ENCODE measurements at places on chromosomes 11 and 22.
A peak's percentile ranks its signal among the peaks of the same experiment; 100 is the strongest.

DNA sequence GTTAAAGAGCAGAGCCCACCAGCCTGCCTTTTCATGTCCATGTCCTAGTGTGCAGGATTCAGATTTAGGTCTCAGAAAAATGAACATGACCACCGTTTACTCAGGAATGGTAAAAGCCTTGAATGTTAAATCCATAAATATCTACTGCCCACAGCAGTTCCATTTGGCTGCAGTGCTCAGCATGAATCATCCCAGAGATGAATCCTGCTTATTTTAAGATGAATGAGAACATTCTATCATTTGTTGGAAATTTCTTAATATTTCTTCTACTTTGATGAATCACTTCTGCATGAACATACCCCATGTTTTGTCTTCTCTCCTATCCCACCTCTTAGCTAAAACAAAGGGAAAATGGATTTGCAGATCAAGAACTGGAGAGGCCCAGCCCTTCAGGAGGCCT is 47.5 kb upstream of the AQP11 start:
- no peaks in the 10 kb centered on the region for H3K27me3 ChIP-seq
- no peaks in the 10 kb centered on the region for H3K36me3 ChIP-seq
- H3K27ac ChIP-seq, result no peak overlapping the region
- no peak overlapping the region for H3K4me3 ChIP-seq
- no peak for DNase-seq
- H3K4me1 ChIP-seq, result no peaks in the 10 kb centered on the region

- no peak overlapping the region for H3K27ac ChIP-seq
- DNase-seq, result no peak
- H3K4me1 ChIP-seq, result no peaks in the 10 kb centered on the region
- H3K27me3 ChIP-seq, result no peaks in the 10 kb centered on the region
Measured at GRCh38 chr11:131670876-131671275, 300.5 kb downstream of the NTM start.

GRCh38 chr11:122814401-122814800 is 23.9 kb upstream of the CRTAM start:
- no peaks in the 10 kb centered on the region for H3K27me3 ChIP-seq
- no peak overlapping the region for H3K4me3 ChIP-seq
- no peaks in the 10 kb centered on the region for H3K36me3 ChIP-seq
- peaks cover 1% of the 10 kb centered on the region for H3K4me1 ChIP-seq

DNA sequence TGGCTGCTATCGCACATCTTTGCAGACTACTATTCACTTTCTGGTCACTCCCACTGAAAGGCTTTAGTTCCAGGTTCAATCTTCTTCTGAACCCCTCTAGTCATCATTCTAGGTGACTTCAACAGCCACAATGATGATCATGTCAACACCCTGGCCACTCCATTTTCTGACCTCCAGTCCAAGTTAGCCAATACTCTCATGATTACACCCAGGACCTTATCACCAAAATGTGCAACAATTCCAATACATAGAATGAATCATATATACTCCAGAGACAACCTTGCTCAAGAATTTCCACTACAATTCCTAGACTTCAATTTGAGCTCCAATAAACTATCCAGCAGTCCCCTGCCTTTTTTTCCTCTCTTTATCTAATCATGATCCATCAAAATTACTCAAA is 70.7 kb downstream of the PAK1 start:
- H3K27me3 ChIP-seq, result no peaks in the 10 kb centered on the region
- no peaks in the 10 kb centered on the region for H3K36me3 ChIP-seq
- H3K4me1 ChIP-seq, result no peaks in the 10 kb centered on the region
- DNase-seq, result no peak

GRCh38 chr11:93041682-93042081 is 72.2 kb downstream of the MTNR1B start:
- no peaks in the 10 kb centered on the region for H3K36me3 ChIP-seq
- H3K4me1 ChIP-seq, result no peaks in the 10 kb centered on the region
- H3K27ac ChIP-seq, result no peak overlapping the region
- H3K4me3 ChIP-seq, result no peak overlapping the region
- H3K27me3 ChIP-seq, result no peaks in the 10 kb centered on the region

- no peak overlapping the region for H3K27ac ChIP-seq
- H3K4me3 ChIP-seq, result no peak overlapping the region
- no peak for DNase-seq
- H3K36me3 ChIP-seq, result no peaks in the 10 kb centered on the region
- H3K27me3 ChIP-seq, result no peaks in the 10 kb centered on the region
Measured at GRCh38 chr11:128422576-128423370, 164.6 kb downstream of the ETS1 start.

- H3K4me1 ChIP-seq, result no peaks in the 10 kb centered on the region
- no peak overlapping the region for H3K27ac ChIP-seq
- H3K4me3 ChIP-seq, result no peak overlapping the region
- no peaks in the 10 kb centered on the region for H3K36me3 ChIP-seq
- no peaks in the 10 kb centered on the region for H3K27me3 ChIP-seq
Measured at GRCh38 chr11:40513281-40513680, 946.2 kb downstream of the LRRC4C start.

GRCh38 chr22:31292236-31292989 is at the start of gene PIK3IP1:
PIK3IP1 (minus strand) TSS chr22:31292488; CDS start chr22:31292344, 144 bp downstream.
- peak within 1 kb of the TSS; percentile 98 for H3K27ac ChIP-seq
- peak within 1 kb of the TSS; percentile 94 for H3K4me3 ChIP-seq
- peak; percentile 97 for DNase-seq
- peaks cover 49% of the 10 kb centered on the region for H3K4me1 ChIP-seq

DNA sequence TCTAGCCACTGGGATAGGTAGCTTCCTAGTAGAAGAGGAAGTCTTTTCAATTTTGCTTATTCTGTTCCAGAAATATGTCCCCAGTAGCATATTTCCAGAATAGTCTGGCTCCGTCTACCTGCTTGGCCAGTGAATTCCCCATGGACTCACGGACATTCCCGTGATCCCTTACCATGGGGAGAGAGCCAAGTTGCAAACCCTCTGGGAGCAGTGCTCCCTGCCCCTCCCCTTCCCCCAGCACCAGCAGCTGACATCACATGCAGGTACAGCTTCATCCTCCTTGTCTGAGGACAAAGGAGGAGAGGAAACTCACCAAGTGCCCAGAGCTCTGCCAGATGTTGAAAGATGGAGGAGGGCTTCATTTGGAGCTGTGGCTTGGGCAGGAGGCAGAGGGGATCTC is 61.2 kb downstream of the GRAMD1B start:
- DNase-seq, result no peak
- no peaks in the 10 kb centered on the region for H3K27me3 ChIP-seq
- no peaks in the 10 kb centered on the region for H3K4me1 ChIP-seq
- H3K27ac ChIP-seq, result no peak overlapping the region
- H3K4me3 ChIP-seq, result no peak overlapping the region

GRCh38 chr11:123562158-123562557 is 92.3 kb downstream of the SCN3B start:
- H3K27ac ChIP-seq, result peak overlapping the region; percentile 72
- peak; percentile 48 for DNase-seq
- H3K4me3 ChIP-seq, result no peak overlapping the region
- H3K36me3 ChIP-seq, result no peaks in the 10 kb centered on the region
- peaks cover 35% of the 10 kb centered on the region for H3K4me1 ChIP-seq

Measured in testis (tissue), 5 donors.